ENCODE measurements at places on chromosomes 6 and 20.

GRCh38 chr6:45483021-45483420, 105.3 kb upstream of the SUPT3H start:
- no peak for DNase-seq

DNA sequence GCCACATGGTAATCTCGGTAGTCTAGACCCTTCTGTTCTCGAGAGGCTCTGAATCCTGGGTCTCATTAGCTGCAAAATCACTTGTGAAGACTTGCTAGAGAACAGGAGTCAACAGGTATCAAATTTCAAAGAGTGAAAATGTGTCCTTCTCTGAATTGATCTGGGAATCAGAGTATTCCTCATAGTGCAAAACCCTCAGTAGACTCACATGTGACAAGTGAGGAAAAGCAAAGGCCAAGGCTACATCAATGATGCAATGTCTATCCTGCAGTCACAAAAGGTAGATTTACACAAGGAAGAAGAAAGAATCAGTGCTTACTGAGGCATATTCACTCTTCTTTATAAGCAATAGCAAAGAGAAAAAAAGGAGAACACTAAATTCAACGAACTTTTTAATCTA, 1220.0 kb upstream of the GJE1 start:
- no peak for DNase-seq

DNA sequence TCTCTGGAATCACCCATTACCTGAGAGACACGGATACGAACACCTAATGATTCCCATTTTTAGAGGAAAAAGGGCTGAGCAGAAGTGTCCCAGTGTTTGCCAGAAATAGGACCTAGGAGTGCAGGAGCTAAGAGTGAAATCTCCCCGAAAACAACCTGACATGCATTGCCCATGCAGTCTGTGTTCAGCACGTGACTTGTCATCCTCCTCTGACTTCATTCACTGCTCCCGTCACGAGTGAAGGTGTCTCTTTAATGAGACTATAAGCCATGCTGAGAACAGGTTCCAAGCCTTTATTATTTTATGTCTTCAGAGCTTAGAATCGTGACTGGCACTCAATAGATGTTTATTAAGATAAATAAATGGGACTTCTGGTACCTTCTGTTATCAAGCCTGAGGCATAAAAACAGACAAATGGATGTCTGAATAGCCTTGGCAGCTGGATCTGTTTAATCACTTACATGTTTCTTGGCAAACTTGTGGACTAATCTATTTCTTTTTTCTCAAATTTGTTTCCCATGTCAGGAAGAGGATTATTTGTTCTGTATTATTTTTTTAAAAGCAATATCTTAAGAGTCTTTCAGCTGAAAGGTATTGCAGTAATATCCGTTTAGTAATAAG, 3.7 kb upstream of the MLIP start:
- no peak for DNase-seq

DNA sequence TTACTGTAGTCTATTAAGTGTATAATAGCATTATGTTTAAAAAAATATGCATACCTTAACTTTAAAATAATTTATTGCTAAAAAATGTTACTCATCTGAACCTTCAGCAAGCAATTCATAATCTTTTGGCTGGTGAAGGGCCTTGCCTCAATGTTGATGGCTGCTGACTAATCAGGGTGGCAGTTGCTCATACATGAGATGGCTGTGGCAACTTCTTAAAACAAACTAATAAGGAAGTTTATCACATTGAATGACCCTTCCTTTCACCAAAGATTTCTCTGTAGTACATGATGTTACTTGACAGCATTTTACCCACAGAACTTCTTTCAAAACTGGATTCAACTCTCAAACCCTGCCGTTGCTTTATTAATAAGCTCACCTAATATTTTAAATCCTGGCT, 84.0 kb downstream of the TASP1 start:
- DNase-seq = no peak

DNA sequence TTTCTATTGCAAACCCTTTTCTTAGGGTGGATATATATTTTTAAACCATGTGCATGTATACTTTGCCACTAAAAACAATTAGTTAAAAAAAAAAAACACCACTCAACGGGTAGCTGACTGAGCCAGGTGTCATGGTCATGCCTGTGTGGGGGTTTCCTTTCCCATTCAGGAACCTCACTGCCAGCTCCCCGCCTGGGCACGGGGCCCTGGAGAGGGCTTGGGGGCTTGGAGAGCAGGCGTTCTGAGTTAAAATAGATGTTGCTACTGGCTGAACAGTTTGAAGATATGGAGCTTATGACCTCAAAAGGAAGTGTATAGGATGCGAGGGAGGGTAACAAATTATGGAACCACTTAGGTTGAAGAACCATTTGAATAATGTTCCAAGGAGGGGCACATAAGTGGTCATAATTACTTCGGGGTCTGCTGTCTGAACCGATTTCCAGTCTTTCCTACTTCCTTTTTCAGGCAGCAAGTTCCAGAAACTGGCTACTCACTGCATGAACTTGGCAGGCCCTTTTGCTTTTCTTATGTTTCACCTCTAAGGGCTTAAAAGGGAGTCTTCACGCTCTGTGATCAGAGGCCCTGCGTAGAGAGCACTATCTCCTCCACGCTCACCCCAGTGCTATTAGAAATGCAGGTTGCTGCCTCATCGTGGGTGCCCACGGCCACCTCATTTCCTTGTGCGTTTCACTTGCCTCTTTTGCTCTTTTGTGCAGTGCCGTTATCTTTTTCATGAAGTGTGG, 9.9 kb downstream of the STX16 start:
- peak; percentile 60 for DNase-seq

DNA sequence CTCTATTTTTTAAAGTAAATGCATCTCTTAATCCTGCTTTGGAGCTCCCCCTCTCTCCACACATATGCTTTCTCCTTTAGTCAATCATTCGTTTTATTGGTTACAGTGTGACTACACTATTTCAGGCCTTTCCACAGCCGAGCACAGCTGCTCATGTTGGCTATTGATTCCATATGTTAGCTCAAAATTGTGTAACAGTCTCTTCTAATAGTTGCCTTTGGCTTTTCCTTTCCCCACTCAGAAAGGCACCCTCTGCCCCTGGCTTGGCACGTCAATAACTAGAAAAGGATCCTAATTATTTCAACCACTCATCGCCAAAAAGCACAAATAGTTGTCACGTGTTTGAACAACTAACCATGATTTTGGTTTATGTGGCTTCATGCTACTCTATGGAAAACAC, 410.3 kb upstream of the SLC35B3 start:
- DNase-seq = no peak

- no peak for DNase-seq
These were observed 45.4 kb downstream of the EZR start for GRCh38 chr6:158773581-158774449.

GRCh38 chr20:58723628-58723984, 31.0 kb downstream of the NPEPL1 start:
- DNase-seq = peak; percentile 8
